ENCODE measurements at places on chromosomes 12 and 14. TPM values are rescaled to one million over a fixed set of nuclear protein-coding genes. Genes with fewer than 3 reads are reported as not detected.

GRCh38 chr12:121128908-121129810 is 3.5 kb upstream of the P2RX7 start:
- H3K36me3 ChIP-seq: no peaks in the 10 kb centered on the region
- peak; percentile 90 for DNase-seq
- peak overlapping the region; percentile 19 for H3K4me3 ChIP-seq
- H3K4me1 ChIP-seq: peaks cover 69% of the 10 kb centered on the region

Gene KRT77
- 192 TPM for total RNA-seq

DNA sequence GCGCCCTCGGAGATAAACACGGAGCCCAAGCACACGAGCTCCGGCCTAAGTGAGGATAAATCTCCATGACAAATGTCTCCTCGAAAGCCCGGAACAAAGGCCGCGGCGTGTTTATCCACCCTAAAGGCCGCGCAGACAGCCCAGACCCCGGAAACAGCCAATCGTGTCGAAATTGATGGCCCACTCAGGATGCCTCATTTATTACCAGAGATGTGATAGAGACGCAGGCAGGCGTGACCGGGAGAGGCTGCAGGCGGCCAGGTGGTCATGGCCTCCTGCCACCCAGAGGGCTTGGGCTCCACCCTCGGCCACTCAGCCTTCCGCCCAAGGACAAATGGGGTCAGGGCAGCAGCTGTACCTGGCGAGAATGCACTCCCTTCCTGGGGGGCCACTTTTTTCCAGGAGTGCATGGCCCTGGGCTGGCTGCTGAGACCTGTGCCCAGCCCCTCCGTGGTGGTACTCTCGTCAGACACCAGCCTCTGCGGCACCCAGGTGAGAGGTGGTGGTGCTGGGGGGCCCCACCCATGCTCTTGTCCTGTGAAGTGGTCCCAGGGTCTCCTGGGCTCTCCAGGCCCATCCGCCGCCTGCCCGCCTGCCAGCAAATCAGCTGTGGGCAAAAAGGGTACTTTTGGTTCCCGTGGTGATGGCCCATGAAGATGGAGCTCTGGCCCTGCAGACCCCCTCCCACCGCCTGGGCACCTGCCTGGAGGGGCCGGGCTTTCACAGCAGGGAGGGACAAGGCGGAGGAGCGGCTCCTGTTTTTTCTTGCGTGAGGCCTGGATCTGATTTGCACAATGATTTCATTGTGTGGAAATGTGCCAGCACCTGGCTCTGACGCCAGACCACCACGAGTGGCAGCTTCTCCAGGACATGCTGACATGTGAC is 211.5 kb upstream of the C14orf180 start:
- no peak overlapping the region for H3K27ac ChIP-seq
- H3K4me3 ChIP-seq: no peak overlapping the region
- H3K27me3 ChIP-seq: peaks cover 59% of the 10 kb centered on the region
- H3K36me3 ChIP-seq: no peaks in the 10 kb centered on the region
- H3K4me1 ChIP-seq: no peaks in the 10 kb centered on the region

DNA sequence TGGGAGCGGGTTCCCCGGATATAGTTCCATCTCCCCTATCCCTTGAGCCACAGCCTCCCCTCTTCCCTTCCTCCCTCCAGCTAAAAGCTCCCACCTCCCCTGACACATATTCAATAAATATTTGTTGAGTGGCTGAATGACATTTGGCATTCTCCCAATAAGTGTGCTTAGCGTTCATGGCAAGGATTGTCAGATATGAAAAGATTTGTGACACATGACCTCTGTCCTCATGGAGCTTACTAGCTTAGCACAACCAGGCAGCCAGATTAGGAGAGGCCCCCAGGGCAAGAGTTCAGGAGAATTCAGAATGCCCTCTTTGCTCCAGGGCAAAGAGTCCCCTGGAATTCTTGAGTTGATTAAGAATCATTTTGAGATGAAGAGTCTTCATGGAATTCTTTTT is 22.5 kb upstream of the SLC6A12 start:
- H3K4me3 ChIP-seq: no peak overlapping the region
- no peaks in the 10 kb centered on the region for H3K36me3 ChIP-seq
- H3K27me3 ChIP-seq: peaks cover 15% of the 10 kb centered on the region

DNA sequence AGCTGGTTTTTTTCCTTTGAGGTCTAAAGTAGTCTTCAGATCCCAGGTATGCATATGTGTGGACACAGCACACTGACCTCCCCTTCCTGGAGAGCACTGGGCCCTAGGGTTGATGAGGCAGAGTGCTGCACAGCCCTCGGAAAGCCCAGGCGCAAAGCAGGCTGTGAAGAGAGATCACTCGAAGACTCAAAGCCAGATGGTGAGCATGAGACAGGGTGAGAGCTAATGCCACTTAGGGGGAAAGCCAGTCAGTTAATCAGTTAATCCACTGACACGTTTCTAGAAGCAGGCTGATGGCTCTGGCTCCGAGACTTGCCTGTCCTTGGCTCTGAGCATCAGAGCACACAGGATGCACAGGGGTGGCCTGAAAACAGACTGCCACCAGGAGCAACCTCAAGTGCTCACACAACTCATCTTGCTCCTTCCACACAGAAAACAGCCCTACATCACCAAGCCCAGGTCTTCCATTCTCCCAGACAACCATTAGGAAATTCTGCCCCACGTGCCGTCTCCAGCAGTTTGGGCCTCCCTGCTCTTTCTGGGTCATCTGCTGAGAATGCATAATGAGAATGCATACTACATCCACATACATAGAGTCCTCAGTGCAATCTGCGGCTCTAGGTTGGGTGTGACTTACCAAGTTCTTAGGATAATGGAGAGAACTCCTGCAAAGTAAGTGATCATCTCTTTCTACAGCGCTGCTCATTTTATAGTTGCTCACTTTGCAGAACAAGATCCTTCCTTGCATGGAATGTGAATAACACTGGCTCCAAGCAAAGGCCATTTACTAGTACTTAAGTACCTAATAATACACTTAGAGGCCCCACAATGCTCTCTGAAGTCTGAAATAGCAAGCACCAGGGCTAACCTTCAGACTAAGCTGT is 12.0 kb downstream of the AQP6 start:
- no peak overlapping the region for H3K4me3 ChIP-seq
- peaks cover 11% of the 10 kb centered on the region for H3K4me1 ChIP-seq
- H3K27ac ChIP-seq: no peak overlapping the region
- H3K27me3 ChIP-seq: no peaks in the 10 kb centered on the region
- H3K36me3 ChIP-seq: no peaks in the 10 kb centered on the region

Gene KRT82
- 5.7 TPM for total RNA-seq

Measured in suprapubic skin (tissue), 4 donors.